ENCODE measurements at places on chromosomes 7 and 10.

GRCh38 chr7:29397398-29397797 is 166.2 kb upstream of the PRR15 start:
- DNase-seq, result no peak

DNA sequence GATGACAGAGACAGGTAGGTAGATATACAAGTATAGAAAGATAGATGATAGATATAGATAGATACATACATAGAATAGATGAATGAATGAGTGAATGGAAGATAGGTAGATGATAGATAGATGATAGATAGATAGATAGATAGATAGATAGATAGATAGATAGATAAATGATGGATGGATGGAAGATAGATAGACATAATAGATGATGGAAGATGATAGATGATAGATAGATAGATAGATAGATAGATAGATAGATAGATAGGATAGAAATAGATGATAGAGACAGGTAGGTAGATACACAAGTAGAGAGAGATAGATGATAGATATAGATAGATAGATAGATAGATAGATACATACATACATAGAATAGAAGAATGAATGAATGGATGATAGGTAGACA is 510.1 kb upstream of the AUTS2 start:
- DNase-seq, result no peak

- peak; percentile 33 for DNase-seq
Observed at GRCh38 chr10:78335691-78336401, 302.2 kb downstream of the RPS24 start.

DNA sequence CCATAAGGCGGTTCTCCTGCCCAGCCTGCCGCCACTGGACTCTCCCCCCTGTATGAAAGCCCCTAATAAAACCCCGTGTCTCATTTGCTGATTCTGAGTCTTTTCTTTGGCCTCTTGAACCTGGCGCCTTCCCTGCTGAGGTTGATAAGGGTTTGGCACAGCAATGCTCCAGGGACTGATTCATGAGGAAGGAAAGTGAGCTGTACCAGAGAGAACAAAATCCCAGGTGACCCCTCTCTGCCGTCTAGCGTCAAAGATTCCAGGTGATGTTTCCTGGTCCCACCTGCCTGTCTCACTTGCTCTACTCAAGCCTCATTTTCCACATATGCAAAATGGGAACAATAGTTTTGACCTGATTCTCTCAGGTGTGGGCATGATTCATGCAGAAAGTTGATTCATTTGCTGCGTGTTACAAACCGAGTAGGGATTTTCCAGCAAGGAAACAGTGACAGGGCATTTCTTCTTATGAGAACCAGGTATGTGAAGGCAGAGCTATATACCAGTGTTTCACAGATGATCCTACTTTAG is 730.6 kb upstream of the IGFBP3 start:
- no peak for DNase-seq

GRCh38 chr10:33336582-33337325 is 2.3 kb upstream of the NRP1 start:
- peak; percentile 38 for DNase-seq

DNA sequence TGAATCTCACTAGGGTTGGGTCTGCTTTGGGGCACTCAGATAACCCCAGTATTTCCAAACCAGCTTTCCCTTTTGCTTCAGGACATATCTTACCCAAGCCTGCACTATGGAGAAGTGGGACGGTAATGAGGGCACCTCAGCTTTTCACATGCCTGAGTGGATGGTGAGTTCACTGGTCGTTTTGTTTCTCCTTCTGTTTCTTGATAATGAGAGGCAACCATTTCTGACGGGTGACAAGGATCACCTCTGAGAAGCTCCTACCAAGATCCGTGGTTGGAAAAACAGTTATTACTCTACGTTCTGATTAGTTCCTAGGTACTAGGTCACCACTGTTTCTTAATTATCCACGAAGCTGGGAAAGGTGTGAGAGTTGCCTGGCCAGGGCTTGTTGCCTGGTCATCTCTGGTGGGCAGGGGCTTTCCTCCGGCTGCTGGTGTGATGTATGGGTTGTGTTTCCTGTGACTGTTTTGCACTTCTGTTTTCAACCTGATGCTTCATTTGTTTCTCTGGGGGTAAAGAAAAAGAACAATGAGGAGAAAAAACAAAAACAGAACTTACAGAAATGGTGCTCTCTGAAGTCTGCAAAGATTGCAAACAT is 65.7 kb upstream of the STRIP2 start:
- no peak for DNase-seq

DNA sequence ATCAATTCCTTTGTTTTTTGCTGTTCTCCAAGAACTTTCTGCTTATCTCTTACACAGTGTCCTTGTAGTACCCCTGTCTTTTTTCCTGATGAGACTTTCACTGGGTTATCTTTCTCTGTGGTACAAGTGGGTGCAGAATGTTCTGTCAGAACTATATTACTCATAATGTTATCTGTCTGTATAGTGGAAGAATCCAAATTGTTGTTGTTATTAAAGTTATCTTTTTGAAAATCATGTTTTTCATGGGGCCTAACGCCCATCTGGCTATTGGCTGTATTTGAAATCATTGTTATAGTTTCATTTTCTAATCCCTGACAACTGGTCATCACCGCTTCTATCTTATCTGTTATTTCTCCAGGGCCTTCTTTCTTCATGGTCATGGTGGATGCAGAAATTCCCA is 163.0 kb upstream of the CCDC6 start:
- no peak for DNase-seq

DNA sequence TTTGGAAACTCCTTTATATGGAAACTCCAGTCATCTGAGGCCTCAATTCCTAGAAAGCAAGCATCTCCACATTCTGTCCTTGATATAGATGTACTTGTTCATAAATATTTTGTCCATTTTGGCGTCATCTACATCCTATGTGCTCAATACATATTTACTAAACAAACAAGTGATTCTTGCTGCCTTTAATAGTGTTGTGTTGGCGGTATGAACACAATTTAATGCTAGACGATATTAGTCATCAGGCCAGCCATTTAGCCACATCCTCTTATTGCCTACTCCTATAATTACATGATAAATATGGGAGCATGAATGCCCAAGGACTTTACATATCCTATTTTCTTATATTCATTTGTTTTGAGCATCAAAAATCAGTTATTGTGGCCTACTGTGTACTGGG is 18.5 kb upstream of the IFRD1 start:
- no peak for DNase-seq

DNA sequence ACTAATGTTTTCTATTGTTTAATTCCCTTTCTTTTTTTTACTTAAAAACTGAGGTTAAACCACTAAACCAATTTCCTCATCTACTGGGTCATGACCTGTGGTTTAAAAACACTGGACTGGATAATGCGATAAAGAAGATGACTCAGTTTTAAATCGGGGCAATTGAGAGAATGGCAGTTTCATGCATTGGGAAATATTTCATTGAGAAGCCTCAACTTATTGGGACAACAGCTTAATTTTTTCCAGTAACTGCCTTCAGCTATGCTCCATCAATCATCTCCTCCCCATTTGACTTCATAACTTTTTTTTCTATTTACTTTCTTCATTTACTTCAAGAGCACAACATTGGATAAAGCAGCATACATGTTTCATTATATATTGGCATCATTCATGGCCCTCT is 61.8 kb upstream of the MET start:
- DNase-seq, result no peak

DNA sequence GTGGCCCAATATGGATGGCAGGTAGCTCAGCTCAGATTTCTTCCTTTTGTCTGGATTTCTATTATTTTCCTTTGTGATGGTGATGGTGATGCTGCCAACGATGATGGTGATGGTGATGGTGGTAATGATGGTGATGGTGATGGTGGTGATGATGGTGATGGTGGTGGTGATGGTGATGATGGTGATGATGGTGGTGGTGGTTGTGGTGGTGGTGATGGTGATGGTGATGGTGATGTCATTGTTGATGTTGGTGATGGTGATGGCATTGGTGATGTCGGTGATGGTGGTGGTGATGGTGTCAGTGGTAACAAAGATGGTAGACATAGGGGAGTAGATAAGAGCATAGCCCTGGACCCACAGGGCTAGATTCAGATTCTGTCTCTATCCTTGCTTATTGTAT is 25.4 kb downstream of the TTYH3 start:
- no peak for DNase-seq

- no peak for DNase-seq
Observed at GRCh38 chr10:71308985-71309384, 10.1 kb upstream of the SLC29A3 start.

DNA sequence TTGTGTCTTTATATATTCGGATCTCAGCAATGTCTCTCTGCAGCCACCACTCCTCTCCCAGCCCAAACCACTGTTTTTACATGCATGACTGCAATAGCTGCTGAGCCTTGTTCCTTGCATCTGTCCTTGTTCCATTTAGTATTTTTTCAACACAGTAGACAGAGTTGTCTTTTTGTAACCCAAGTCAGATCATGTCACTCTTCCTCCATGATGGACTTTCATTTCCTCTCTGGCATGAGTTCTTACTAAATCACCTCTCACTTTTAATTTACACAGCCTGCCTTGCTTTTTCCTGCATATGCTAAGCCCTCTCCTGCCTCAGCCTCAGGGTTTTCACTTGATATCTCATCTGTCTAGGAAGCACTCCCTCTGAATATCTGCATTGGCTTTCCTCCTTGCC is 353.2 kb downstream of the HGF start:
- no peak for DNase-seq

DNA sequence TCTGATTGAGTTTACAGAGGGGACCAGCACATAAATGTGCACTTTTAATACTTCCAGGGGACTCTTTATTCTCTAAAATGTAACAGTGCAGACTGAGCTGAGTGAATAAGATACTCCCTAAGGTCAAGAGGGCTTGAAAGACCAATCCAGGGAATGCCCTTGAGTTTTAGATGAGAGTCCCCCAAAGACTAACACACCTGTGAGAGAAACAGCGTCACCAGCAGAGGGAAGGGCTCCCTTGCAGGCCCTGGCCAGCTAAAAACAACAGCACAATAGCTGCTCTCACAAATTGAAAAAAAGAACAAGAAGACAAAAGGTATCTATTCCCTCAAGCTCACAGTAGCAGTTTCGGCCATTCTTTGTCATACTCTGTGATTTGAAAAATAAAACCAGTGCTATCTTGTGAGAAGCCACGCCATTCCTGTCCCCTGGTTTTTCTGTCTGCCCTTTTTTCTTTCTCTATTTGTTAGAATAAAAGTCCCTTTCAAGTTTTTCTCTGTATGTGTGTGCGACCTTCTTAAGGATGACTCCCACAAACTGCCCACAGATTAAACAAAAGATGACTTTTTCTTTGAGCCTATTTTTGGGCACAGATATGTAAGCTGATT is 230.4 kb upstream of the BMPER start:
- DNase-seq, result no peak
